NCI-H446 treated with DMSO at 0.1 percent for 48 hours (cell line): ENCODE measurements at places on chromosomes 2 and 18.
A peak's percentile ranks its signal among the peaks of the same experiment; 100 is the strongest.

DNA sequence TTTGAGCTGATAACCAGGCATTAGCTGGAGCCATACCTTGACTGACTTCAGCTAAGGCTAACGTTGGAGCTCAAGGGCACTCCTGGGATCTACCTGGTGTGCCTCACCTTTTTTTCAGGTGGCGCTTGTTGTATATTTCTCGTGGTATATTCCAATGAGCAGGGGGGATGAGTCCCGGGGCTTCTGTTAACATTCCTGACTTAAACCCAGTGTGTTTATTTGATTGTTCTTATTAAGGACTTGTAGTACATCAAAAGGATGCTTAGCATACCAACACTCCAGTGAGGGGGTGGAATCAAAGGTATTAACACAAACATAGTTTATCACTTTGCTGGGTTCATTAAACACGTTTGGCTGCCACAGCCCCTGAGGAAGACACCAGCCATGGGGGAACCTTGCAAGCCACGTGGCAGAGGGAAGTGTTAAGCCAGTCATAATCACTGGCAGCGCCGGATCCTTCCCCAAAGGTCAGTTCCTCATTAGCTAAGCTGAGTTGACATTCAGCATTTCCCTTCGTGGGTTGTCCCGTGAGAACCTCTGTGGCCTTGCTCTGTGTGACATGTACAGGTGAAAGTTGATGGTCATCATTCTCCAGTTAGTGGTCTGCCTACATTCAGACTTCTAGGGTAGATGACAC lies 119.5 kb upstream of the MCFD2 start:
- no peak for DNase-seq

- no peak for DNase-seq
Measured at GRCh38 chr18:23894661-23895175, 119.8 kb upstream of the TTC39C start.

GRCh38 chr2:3885629-3886628 lies 182.6 kb downstream of the DCDC2C start:
- DNase-seq = no peak

GRCh38 chr2:181642086-181642485 lies 14.8 kb downstream of the CERKL start:
- peak; percentile 43 for DNase-seq

DNA sequence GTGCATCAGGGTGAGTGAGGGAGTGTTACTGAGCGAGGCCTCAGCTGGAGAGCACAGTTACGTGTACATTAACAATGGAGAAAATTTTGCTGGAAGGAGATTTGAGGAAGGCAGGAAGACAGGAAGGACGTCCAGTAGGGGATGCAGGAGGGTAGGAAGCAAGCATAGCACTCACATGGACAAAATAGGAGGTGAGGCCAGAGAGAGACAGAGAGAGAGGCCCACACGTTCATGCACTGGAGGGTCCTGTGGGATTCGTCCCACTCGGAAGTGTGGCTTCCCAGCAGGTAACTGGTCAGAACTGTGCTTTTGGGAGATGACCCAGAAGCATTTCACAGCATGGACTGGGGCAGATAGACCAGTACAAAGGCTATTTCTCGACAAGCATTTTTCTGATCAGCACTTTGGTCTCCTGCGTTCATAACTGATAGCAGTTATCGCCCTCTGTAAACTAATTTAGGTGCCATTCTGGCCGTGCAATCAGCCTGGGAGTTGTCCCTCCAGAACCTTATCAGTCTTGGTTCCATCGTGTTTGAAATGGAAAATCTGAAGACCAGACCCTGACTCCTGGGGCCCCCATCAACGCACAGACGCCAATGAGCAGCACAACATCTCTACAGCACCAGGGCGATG lies 5.7 kb downstream of the LCT start:
- no peak for DNase-seq

DNA sequence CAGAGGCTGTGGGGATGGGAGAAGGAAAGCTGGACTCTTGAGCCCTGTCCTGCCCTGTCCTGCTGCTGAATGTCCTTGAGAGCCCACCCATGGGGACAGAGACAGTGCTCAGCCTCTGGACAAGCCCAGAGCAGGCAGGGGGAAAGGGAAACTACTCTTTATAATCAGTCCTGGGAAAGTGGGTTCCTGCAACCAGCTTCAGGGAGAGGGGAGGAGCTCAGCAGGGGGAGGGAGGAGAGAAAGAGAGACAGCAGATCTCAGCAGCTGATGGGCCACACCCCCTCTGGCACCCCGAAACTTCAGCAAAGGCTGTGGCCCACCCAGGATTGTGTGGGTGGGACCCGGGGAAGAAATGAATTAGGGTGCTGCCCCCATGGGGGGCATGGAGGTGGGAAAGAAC lies 11.6 kb downstream of the ECEL1 start:
- no peak for DNase-seq

DNA sequence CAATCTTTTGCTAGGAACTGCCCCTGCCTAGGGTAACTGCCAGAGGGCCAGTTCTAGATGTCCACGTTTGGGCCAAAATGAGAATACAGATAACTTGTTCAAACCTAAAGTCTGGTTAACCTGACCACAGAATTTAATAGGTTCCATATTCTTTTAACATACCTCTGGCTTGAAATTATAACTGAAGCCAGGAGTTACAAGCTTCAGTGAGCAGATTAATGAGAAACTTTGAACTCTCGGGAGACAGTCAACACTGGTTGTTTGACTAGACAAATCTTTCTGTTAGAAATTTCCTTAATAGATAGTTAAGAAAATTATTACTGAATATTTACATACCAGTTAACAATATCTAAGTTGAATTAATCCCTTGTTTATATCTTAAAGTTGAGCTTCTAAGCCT lies 110.0 kb upstream of the KLF7 start:
- DNase-seq = no peak

GRCh38 chr2:178805457-178805856 lies 1.8 kb downstream of the TTN start:
- no peak for DNase-seq

DNA sequence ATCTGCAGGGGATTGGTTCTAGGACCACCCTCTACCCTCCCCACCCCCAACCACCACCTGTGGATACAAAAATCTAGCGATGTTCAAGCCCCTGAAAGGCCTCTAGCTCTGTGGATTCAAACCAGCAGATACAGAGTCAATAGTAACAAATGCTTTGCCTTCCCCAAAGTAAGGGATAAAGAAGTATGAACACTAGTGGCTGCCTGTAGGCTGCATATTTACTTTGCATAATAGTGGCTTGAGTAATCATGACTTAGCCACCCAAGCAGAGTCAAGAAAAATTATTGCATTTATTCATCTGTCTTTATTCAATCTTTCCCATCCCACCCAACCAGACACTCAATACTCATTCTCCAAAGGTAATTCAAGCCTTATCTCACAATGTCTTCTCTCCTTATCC lies 43.8 kb downstream of the SOCS6 start:
- no peak for DNase-seq

- no peak for DNase-seq
Measured at GRCh38 chr18:39521164-39521563, 1955.6 kb upstream of the CELF4 start.

DNA sequence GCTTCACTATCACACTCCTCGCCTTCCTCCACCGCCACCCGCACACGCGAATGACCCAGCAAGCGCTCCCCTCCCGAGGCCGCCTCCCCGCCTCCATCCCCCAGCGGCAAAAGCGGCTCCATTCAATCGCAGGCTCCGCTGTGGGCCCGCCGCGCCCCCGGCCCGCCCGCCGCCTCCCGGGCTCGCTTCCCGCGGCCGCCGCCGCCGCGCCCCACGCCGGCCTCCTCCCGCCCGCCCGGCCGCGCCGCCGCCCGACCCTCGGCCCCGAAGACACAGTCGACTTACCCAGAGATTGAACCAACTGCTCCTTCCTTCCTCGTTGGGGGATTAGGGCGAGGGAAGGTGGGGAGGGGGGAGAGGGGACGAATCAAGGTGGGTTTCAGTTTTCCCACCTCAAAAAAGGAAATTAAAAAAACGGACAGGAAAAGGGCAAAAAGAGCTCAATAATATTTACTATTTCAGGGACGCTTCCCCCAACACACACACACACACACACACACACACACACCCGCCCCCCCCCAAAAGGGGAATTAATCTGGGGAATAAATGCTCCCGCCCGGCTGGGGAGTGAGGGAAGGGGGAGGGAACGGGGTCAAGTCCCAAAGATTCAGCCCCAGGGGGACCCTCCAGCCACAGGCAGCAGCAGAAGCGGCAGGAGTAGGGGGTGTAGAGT lies 743 bp downstream of the XPO1 start:
- DNase-seq = no peak
